Activated naive CD4-positive, alpha-beta T cell (primary cell): ENCODE measurements at places on chromosomes 7 and 10.

DNA sequence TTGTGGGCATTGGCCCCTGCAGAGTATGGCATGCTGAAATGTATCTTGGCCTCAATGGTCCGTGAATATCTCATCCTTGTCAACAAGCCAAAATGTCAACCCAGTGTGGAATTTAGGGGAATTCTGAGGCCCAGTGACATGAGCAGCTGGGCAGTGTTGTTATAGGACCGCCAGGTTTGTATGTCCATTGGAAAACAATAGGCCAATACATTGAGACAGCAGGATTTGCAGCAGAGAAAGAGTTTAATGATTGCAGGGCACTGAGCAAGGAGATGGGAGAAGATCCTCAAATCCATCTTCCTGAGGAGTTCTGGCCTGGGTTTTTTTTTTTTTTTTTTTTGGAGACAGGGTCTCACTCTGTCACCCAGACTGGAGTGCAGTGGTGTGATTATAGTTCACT, 95.7 kb upstream of the BAIAP2L1 start:
- DNase-seq: no peak

DNA sequence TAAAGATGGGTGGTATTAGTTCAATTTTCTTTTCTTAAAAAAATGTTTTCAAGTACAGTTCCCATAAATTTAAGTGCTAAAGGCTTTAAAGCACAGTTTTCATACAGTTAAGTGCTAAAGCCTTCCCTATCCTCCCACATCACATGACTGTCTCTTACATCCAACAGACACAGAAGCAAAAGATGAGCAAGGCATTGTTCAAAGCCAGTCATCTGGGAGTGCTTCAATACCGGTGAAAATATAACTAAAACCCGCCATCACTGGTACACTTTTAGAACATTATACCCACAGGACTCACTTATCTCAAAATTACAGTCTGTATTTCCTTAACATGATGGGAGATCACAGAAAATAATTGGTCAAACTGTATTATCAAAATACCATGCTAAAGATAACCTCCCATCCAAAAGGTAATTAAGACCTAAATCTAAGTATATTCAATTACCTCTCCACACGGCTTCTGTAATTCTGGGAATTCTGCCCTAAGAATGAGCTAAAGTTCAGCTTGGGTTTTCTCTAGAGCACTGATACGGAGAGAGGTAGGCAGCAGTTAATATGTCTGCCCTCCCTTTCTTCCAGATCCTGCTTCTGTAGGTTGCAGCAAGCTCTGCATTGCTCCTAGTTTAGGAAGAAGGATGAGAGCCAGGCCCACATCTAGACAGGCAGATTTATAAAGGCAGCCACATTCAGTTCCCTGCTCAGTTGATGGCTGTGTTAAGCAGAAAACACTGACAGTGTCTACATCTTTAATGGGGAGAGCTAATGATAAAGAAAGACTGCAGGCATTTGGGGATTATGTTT, 474.8 kb upstream of the PFKP start:
- no peak for DNase-seq

DNA sequence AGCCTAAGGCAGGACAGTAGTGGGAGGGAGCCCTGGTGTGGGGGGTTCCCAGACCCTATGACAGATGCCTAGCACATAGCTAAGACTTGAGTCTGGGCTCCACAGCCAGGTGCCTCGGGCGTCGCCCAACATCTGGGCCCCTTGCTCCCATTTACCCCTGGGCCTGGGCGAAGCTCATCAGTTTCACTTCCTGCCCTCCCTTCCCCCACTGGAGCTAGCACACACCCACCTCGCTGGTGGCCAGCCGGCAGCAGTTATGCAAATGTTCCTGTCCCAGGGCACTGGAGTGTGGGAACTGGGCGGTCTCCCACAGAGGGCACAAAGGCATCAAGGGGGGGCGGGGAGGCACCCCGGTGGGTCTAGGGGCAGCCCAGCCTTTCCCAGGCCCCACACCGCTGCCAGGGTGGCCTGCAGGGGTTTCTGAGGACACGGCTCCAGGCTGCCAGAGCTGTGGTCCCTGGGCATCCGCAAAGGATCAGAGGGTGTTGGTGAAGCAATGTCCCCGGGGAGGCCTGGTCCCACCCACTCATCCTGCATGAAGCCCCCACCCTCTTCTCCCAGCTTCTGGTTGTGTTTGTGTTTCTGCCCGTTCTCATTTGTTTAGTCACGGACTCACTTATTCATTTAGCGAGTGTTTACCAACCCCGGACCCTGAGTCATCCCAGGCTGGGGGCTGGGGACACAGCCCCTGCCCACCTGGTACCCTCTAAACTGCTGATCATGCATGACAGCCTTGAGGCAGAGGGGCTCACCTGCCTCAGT, 20.4 kb downstream of the SH2B2 start:
- no peak for DNase-seq

GRCh38 chr7:117243390-117243789, 79.5 kb downstream of the WNT2 start:
- no peak for DNase-seq

GRCh38 chr7:69790977-69791724, 192.9 kb downstream of the AUTS2 start:
- no peak for DNase-seq

GRCh38 chr7:47461161-47461560, 120.8 kb downstream of the TNS3 start:
- no peak for DNase-seq

DNA sequence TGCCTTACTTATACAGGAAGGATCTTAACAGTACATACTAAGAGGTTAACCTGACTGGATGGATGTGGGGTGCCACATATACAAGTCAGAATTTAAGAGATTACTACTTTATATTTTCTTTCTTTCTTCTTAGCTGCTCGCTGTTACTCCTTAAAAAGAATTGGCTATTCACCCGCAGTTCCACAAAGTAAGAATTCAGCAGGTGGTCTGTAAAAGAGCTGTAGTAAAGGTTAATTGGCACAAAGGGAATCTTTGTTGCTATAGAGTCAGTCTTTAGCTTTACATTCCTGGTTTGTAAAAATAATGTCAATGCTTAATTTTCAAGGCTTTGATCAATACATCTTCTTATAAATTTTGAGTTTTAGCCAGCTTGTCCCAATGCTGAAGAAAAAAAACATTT, 43.2 kb downstream of the RALA start:
- DNase-seq: no peak

DNA sequence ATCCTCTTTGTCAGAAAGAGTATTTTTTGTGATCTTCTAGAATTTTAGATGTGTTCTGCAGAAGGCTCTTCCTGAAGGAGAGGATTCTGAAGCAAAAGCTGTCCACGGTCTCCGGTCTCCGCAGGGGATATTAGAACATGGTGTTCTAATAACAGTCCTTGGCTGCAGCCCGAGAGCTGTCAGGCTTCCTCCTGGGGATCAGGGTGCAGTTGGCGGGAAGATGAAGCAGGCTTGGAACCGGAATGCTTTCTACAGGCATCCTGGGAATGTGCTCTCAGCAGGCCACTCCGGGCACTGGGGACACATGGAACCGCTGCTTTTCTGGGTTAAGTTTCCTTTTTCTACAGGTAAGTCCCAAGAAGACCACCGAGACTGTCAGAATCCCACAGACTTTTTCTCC, 118.6 kb upstream of the PARD3 start:
- no peak for DNase-seq

GRCh38 chr7:44716205-44716604, 32.4 kb upstream of the ZMIZ2 start:
- DNase-seq: no peak

- DNase-seq: no peak
Measured at GRCh38 chr7:33118383-33118782, 9.2 kb upstream of the RP9 start.

- no peak for DNase-seq
Measured at GRCh38 chr10:28684986-28685580, 7.8 kb downstream of the BAMBI start.

GRCh38 chr10:121078672-121079102, 227.5 kb downstream of the WDR11 start:
- no peak for DNase-seq

- no peak for DNase-seq
Measured at GRCh38 chr7:131581241-131582051, 25.0 kb upstream of the PODXL start.

GRCh38 chr7:30912986-30913811, 1.5 kb downstream of the AQP1 start:
- DNase-seq: no peak

- DNase-seq: no peak
Measured at GRCh38 chr10:12921163-12921562, 80.3 kb downstream of the CCDC3 start.

GRCh38 chr7:117005449-117005848, 52.1 kb downstream of the ST7 start:
- DNase-seq: no peak

- no peak for DNase-seq
Measured at GRCh38 chr7:85567983-85568382, 381.1 kb upstream of the SEMA3D start.

DNA sequence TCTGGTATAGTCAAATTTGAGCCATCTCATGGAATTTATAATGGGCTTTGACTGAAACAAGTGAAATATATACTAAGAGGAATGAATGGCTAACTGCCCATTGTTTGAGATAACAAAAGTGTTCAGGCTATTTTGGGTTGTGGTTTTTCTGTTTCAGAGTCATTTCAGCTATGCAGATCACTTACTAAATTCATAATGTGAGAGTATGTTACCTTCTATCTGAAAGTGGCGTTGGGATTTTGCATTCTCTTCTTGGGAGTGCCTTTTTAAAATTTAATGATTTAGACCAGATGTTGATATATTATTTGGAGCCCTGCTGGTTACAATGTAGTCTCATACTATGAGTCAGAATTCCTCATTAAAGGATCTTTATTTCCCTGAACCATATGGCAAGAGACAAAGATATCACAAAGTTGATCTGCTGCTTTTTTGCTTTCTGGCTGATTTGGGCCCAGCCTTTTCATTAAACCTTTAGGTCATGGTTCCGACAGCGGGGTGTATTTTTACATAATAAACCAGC, 10.4 kb downstream of the VCL start:
- DNase-seq: no peak

GRCh38 chr7:111006040-111006439, 84.9 kb upstream of the LRRN3 start:
- no peak for DNase-seq

- no peak for DNase-seq
Measured at GRCh38 chr10:113104047-113104446, 154.0 kb downstream of the TCF7L2 start.

- DNase-seq: no peak
Measured at GRCh38 chr10:16611037-16611436, 89.4 kb upstream of the C1QL3 start.

DNA sequence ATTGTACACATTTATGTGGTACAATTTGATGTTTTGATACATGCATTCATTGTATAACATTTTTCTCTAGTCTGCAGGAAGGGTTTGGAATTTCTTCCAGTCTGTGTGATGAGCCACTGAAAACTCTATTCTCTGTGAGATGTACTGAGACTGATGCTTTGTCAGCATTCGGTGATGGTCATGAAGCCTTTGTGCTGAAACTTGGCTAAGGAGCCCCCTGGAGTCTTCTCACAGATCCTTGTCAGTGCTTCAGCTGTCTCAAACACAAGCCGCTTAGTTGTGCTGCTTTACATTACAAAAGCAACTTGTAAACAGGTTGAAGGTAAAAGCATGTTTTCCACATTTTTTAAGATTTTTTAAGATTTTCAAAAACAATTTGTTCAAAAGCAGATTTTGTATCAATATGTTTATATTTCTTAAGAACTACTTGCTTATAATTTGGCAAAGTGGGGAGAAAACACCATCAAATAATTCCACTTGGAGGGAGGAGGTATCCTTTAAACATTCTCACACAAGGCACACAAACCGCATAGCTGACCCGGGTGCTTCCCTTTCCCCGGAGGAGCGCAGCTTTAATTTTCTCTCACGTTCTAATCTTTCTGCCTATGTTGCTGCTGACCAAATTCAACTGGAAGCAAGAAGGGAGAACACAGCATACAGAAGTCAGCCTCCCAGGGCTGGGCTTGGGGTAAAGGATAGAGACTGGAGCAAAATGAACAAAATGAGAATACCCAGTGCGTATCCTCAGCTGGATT, 249.8 kb upstream of the VSTM2A start:
- no peak for DNase-seq

DNA sequence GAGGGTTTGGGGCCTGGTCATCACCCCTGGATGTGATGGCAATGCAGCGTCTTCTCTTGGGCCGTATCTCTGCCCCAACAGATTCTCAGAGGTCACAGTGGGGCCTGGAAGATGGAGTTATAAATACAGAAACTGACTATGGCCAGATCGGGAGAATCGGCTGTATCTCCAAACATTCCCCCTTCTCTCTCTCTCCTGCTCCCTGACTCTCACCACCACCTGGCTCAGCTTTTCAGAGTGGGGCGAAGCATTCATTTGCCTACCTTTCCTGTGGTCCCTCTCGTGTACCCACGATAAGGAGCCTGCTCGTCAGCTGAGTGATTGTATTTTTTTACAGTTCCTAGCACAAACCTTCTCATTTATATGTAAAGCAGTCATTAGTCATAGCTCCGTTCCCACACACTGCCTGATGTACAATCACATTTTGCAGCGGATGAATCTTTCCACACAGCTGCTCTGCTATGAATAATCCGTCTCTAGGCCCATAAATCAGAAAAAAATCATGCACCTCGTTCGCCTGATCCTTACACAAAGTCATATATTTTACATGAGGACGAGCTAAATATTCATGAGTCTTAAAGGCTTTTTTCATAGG, 23.2 kb upstream of the BTRC start:
- DNase-seq: no peak

- DNase-seq: no peak
Measured at GRCh38 chr7:68892236-68892635, 706.0 kb upstream of the AUTS2 start.

GRCh38 chr7:3594901-3595300, 293.8 kb downstream of the SDK1 start:
- no peak for DNase-seq

DNA sequence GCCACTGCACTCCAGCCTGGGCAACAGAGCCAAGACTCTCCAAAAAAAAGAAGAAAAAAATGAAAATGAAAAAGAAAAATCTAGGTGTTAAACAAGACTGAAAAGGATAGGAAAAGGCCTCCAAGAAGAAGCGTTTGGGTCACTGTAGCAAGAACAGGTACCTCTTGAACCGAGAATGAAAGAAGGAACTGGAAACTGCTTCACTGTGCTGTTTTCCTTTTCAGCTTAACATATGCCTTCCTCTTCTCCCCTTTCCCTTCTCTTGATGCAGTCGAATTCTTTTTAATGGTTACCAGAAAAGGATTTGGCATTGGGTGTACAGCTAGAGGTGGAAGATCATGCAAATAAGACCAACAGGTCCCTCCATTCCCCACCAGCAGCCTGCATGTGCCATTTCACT, 28.1 kb downstream of the LRRC4 start:
- DNase-seq: no peak

DNA sequence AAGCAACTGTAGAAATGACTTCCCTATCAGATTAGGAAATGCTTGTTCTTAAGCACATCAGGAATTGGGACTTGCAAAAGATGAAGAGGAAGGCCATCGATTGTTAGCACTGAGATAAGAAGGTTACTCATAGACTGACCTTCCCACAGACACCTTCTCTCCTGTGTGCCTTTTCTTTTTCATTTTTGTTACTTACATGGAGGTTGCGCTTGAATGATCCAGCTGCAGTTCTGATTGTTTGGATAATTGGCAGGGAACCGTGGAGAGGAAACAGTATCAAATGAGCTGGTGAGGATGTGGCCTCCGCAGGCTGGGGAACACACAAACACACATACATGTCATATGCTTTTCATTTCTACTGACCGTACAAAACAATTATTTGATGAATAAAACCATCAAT, 134.9 kb upstream of the RSU1 start:
- no peak for DNase-seq
